Stimulated activated CD4-positive, alpha-beta T cell treated with anti-CD3 and anti-CD28 coated beads, Interleukin-1b, Interleukin-23, amount 100 ng/mL, for 48 hours (primary cell): ENCODE measurements at places on chromosomes 11 and 22.

DNA sequence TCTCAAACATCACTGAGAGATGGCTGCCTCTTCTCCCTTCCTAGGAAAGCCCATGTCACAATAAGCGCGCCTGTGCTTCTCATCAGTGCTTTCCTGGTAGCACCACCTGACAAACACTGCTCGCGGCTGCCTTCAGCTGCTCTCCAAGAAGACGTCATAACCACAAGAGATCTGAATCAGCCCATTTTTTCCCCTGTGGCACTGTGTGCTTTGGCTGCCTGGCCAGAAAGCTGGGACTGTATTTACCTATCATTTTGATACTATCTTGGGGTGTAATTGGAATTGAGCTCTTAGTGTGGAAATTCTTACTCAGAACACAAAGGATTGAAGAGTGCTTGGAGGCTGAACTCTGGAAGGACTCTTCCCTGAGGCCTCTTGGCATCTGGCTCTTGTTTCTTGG is 50.3 kb upstream of the EHF start:
- DNase-seq = peak; percentile 51

DNA sequence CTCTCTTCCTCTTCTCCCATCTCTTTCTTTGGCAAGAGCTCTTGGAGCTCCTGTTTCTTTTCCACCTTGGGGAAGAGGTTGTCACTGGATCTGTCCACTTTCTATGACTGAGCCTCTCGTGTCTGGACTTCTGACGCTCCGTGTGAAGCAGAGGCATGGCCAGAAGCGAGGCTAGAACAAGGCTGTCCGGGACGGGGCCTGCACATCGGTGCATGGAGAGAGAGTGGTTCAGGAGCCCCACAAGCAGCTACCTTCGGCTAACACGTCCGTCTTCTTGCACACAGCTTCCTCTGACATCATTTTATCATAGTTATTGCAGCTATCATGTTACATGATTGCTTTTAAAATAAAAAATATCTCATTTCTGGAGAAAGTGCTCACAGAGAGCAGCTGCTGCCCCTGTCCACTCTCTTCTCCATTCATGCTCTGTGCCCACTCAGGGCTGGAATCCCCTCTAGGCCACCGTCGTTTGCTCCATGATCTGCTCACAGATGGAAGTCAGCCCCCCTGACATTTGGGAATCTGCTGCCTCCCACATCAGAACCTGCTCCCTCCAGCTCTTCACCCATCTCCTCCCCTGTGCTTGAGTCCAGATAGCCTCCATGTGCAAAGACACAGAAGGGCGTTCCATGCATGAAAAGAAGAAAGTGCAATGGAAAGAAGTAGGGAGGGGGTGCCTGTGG is 308.4 kb downstream of the NTM start:
- no peak for DNase-seq

- DNase-seq = no peak
Measured at GRCh38 chr22:48840112-48840949, 987.3 kb downstream of the BRD1 start.

DNA sequence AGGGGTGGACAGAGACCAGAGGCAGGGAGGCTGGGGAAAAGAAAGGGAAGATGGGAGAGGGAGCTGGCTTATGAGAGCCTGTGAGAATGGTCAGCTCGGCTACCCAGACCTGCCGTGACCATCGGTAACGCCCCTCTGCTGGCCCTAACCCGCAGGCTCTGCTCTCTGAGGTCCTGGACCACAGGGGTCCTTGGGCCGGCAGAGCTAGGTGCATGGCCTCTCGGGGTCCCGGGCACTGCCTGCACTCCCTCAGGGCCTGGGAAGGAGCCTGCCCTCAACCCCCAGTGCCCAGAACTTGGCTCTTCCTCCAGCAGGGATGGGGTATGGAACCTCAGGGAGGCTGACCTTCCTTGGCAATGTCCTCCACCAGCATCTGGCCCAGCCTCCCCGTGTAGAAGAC is 13.2 kb downstream of the GGT5 start:
- DNase-seq = no peak

GRCh38 chr11:44318369-44318768 is 8.4 kb upstream of the ALX4 start:
- no peak for DNase-seq

- DNase-seq = no peak
Measured at GRCh38 chr11:35791088-35791958, 128.7 kb downstream of the TRIM44 start.

- no peak for DNase-seq
Measured at GRCh38 chr22:49735901-49736421, 91.7 kb downstream of the BRD1 start.

DNA sequence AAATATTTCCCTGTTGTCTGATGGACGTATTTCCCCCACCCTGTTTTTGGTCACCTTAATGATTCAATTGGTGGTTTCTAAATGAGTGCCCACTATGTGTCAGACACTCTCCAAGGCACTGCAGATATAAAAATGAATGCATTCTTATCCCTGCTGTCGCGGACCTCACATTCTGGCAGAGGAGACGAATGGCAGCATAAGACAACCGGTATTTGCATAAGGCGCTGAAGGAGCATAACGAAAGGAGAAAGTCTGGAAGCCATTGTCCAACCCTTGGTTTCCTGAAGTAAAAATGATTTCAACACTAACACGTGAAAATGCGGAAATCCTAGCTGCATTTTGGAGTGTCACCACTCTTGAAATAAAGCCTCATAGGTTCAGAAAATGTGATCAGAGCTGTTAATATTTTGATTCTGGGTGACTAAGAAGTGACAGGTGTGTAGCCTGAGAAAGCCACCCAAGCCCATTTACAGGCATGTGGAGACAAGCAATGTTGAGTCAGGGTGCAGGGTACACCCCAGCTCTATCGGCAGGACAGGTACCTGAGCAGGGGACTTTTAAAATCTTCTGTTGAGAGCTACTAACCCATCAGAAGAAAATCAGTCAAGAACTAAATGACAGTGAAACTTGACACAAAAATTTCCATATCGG is 10.1 kb upstream of the GAB2 start:
- no peak for DNase-seq

DNA sequence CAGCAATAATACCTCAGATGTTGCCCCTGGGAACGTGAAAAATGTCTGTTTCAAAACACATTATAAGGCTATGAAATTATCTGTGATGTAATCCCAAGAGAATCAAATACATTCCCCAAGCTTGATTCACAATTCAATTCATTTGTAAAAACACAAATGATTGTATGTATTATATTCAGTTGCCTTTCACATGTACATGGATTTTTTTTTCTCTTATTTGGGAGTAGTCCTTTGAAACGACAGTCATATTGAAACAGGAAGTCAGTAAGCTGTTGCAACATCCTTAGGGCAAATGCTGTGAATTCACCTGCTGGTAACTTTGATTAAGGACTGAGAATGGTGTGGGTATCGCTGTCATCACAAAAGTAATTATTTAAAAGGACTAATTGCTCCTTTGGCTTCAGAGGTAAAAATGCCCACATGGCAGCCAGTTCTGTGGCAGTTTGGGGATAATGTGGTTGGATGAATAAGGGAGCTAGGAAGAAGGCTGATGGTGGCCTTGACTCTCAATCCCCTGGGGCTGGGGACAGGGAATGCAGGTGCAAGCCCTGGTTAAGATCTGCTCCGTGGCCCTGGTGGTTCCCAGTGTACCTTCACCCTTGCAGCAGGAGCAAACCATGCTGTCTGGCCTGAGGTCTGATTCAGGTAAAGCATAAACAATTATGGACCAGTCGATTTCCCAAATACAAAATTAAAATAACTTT is 13.2 kb downstream of the EHF start:
- no peak for DNase-seq

DNA sequence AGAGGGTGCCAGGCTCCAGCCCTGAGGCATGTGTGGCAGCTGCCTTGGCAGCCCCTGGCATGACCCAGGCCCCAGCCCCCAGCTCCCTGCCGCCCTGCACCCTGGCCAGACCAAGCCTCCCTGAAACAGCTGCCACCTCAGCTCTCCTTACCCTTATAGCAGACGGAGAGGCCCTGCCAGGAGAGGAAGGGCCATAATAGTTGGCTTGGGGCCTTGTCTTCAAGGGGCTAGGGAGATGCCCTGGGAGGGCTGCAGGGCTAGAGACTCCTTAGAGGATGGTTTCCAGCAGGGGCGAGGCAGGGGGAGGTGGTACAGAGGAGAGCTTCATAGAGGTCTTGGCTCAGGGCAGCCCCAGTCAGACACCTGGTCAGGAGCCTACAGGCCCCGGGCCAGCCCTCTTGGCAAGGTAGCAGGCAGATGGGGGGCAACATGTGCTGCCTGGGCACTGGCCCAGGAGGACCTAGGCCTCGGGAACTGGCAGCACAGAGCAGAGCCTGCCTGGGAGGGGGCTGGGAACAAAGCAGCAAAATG is 13.0 kb downstream of the SMTN start:
- DNase-seq = no peak

DNA sequence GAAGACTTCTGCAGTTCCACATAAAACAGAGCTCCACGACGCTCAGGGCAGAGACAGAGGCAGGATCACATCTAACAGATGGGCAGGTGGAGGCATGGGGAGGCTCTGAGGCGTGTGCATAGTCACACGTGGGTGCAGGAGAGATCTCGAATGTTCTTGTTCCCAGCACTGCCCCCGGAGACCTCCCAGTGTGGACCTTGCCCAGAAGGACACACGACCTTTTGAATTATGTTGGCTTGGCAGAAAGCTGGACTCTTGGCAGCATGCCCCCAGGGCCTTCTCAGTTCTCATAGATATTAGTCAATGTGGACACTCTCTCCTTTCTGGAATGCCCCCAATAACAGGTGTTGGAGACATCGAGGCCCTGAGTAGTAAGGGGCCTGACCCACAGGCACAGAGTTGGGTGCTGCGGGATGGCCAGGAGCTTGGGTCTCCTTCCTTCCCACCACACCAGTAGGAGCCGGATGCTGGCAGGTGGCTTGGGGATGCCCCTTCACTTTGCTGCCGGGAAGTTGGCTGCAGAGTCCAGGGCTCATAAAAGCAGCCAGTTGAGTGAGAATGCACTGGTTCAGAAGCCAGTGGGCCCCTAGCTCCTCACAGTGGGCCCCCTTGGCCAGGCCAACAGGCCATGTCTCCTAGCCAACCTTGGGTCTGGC is 12.1 kb downstream of the MYEOV start:
- no peak for DNase-seq

GRCh38 chr22:26053737-26054316 is 115.4 kb upstream of the SEZ6L start:
- DNase-seq = no peak

DNA sequence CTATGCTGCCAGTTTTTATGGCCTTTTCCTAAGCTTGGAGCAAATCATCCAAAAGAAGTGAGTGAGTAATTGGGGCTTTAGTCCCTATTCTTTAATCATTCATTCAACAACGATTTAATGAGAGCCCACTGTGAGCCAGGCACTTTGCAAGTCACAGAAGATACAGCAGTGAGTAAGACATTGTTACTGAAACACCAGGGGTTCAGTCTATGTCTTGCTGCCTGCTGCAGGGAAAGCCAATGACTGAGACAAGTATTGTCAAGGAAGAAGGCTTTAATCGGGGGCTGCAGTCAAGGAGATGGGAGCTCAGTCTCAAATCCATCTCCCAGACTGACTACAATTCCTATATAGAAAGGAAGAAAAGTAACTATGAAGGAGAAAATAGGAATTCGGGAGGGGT is 228.3 kb downstream of the FAM181B start:
- DNase-seq = no peak

DNA sequence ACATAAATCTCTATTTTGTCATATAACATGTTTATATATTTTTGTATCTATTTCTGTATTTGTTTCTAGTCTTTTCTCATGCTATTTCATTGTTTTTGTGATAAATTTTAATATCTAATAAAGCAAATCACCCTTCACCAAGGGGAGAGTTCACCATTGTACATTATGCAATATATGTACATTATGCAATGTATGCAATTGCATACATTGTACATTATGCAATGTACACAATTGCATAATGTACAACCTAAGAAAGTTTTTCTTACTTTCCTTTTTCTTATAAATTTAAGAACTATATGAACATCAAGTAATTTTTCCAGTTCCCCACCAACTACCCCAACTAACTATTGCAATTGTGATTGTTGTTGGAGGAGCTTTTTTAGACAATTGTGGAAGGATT is 44.1 kb upstream of the GLYATL2 start:
- DNase-seq = no peak

- no peak for DNase-seq
Measured at GRCh38 chr22:43535336-43535735, 123.5 kb downstream of the MPPED1 start.

GRCh38 chr11:44601471-44602370 is 36.3 kb downstream of the CD82 start:
- DNase-seq = peak; percentile 19

DNA sequence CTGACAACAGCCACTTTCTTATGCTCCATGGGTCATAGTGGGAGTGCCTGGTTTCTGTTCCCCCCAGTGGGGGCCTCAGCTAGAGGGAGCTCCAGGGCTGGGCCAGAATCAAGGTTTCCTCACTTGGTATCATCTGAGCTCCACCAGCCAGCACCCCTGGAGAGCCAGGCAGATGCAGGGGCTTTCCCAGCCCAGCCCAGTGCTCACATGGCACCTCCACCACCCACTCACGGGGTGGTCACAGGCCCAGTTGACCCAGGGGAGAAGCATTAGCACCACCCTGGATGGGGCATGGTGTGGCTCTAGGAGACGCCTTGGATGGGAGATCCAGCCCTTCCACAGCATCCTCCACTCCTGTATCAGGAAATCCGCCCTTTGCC is 24.1 kb upstream of the WNT7B start:
- no peak for DNase-seq

DNA sequence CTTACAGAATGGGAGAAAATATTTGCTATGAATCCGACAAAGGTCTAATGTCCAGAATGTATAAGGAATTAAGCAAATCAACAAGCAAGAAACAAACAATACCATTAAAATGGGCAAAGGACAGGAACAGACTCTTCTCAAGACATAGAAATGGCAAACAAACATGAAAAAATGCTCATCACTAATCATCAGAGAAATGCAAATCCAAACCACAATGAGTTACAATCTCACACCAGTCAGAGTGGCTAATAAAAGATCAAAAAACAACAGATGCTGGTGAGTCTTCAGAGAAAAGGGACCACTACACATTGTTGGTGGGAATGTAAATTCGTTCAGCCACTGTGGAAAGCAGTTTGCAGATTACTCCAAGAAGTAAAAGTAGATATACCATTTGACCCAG is 382.0 kb upstream of the ANO3 start:
- DNase-seq = no peak

DNA sequence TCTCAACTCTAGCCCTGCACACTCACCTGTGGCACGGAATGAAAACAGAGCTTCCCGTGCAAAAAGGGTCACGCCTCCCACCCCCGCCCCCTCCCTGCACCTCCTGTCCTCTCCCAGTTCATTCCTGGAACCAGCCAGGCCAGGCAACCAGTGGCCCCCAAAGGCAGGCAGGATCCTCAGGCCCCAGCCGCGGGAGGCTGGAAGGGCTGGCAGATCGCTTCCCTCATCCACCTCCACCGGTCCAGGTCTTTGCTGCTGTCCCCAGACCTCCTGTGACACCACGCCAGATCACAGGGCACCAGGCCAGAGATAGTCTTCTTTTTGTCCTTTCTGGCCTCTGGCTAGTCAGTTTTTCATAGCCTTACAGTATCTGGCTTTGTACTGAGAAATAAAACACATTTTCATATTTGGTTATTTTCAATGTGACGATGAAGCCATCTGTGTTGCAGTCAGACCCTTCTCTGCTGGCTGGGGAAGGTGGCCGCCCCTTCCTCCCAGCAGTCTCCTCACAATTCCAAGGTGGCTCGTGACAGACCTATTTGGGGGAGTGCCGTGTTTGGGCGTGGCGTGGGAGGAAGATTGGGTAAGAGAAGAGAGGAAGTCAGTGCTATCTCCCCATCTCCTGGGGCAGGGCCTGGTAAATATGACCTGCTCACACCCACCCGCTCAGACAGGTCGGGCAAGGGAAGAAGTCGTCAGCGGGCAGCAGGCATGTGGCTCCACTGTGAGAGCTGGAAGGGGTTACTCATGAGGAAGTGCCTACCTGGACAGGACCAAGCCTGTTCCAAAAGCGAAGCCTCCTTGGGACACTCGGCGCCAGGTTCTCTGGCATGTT is 9.1 kb downstream of the SSH3 start:
- no peak for DNase-seq
